Frontal cortex (tissue), 4 donors: ENCODE measurements at places on chromosomes 2 and 18.
A peak's percentile ranks its signal among the peaks of the same experiment; 100 is the strongest.

GRCh38 chr18:52682260-52682659 lies 342.3 kb downstream of the DCC start:
- DNase-seq: no peak

GRCh38 chr2:35343135-35343534 lies 1012.4 kb upstream of the CRIM1 start:
- DNase-seq: no peak

GRCh38 chr2:185279999-185280398 lies 458.6 kb upstream of the FSIP2 start:
- DNase-seq: no peak

- no peak for DNase-seq
Measured at GRCh38 chr2:241000831-241001321, 2.5 kb downstream of the SNED1 start.

DNA sequence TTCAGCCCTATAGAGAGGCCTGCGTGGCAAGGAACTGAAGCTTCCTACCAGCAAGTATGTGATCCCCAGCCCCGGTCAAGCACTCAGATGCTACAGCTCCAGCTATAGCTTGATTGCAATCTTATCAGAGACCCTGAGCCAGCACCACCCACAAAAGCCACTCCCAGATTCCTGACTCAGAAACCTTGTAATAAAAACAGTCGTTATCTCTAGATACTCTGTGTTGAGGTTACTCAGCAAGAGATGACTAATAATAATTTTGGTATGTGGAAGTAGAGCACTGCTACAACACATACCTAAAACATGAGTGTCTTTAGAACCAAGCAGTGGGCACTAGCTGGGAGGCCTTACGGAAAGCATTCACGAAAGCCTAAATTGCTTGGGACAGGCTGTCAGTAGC lies 216.9 kb downstream of the UXS1 start:
- DNase-seq: no peak

GRCh38 chr2:11713815-11714214 lies 32.6 kb upstream of the LPIN1 start:
- DNase-seq: no peak

DNA sequence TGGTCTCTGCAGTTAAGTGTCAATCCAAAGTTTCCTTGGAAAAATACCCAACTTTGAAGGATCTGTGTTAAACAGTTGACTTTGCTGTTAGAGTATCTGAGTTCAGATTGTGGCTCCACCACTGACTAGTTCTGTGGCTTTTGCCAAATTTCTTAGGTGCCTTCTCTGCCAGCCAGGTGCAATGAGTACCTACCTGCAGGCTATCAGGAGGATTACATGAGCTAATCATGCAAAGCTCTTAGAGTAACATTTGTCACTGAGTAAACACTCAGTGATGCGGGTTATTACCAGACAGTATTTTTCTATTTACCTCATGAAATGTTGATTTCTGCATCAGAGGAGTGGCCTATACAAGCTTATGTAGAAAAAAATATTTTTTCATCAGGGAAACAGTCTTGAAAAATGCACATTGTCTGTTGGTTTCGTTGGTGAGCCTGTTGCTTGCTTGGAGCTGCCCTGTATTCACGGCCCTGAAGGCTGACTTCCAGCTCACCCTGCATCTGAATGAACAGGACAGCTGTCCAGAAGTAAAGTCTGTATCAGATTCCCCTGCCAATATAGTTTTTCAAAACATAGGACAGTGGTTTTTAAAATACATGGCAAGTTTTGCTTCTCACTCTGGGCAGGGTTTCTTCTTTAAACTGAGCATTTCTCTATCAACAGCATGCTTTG lies 235.1 kb downstream of the CDCA7 start:
- no peak for DNase-seq

DNA sequence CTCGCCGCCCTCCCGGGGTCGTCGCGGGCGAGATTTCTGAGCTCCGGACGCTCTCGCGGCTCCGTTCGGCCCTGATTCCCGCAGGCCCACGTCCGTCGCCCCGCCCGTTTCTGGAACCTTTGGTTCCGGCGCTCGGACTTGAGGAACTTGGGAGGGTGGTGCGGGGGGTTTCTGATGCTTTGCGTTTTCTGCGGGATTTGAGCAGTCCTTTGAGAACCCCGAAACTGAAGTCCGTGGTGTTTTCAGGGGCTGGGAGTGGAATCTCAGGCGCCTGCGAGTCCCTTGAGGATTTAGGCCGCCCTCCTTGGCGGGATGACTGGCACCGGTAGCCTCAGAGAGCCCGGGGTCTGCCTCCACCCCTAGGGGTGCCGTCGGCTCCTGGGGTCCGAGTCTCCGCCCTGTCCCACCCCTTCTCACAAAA lies 336 bp downstream of the THNSL2 start:
- DNase-seq: peak; percentile 6
